ENCODE measurements at places on chromosomes 4 and X.

- no peak for DNase-seq
Observed at GRCh38 chr4:147481577-147482109, 746 bp downstream of the EDNRA start.

DNA sequence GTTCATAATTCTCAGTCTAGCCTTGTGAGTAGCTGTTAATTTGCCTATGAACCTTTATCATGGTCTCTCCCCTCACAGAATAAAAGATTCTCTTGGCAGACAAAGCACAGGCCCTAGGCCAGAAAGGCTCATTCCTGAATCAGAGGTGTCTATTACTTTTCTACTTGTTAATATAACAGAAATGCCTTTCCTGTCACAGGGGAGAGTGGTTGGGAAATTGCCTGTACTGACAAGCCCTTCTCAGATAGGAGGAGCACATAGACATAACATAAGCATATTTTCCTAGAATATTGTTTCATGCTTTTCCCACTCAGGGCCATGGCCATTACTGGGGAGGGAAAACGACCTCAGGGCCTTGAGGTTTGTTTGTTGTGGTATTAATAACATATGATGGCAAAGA, 308.3 kb downstream of the BMPR1B start:
- DNase-seq, result no peak

DNA sequence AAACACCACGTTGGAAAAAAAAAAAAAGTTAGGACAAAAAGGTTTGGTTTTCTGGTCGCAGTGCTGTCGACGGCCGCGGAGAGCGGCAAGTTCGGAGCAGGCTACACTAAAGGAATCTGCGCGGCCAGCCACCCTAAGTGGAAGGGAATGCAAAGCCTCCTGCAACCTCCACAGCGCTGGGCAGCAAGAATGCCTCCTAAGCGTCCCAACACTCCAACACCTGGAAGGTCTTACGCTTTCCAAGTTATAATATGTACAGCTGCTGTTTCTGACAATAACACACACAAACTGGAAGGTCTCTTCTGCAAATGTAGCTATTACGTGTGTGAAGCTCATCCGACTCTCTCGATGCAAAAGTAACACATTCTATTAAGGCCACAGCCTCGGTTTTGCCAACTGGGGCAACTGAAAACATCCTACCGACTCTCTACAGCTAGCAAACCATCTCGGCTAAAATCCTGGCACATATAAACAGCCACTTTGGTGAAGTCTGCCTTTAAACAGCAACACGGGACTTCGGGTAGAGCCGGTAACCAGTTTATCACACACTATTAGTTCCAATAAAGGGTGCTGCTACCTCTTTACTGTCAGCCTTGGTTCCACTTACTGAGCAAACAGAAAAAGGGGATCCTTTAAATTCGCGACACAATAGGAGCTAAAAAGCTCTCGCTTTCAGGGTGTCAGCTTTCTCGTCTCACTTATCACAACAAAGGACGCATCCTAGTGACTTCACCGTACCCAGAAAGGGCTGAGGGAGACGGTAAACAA, 895 bp downstream of the SMIM14 start:
- no peak for DNase-seq

GRCh38 chr4:180674619-180675358, 1568.4 kb upstream of the TENM3 start:
- DNase-seq, result no peak

DNA sequence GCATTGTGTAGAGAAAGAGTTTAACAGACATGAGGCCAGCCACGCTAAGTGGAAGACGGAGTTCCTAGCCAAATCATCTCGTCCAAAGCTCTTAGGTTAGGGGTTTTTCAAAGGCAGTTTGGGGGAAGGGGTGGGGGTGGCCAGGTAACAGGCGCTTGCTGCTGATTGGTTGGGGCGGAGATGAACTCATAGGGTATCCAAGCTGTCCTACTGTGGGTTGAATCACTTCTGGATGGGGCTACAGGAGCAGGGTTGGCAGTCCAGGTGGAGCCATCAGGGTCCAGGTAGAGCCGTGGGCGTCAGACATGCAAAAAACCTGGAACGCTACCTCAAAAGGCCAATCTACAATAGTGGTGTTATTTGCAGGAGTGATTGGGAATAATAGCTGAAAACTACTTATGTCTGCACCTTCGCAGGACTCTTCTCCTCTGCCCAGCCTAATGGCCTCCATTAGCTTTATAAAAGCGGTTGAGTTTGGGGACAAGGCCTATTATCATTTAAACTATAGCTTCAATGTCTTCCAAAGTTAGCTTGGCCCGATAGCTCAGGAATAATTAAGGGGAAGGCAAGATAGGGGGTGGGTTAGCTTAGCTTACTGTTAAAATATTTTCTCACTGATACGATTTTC, 579.6 kb downstream of the NLGN4X start:
- no peak for DNase-seq

- no peak for DNase-seq
Observed at GRCh38 chr4:147620315-147620714, 3.1 kb downstream of the TMEM184C start.

GRCh38 chr4:78756137-78756536, 20.0 kb upstream of the BMP2K start:
- no peak for DNase-seq

DNA sequence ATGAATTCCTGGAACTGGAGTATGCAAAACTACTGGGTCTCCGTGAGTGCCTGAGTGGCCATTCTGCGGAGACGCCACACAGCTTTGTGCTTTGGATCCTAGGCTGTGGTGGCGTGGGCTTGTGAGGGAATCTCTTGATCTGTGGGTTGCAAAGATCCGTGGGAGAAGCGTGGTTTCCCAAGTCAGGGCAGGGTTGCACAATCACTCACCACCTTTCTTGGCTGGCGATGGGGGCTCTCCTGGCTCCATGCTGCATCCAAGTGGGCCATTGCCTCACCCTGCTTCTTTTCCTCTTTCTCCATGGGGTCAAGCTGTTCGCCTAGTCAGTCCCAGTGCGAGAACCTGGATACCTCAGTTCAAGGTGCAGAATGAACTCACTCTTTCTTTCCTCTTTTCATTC, 62.5 kb downstream of the SLAIN2 start:
- DNase-seq, result no peak

DNA sequence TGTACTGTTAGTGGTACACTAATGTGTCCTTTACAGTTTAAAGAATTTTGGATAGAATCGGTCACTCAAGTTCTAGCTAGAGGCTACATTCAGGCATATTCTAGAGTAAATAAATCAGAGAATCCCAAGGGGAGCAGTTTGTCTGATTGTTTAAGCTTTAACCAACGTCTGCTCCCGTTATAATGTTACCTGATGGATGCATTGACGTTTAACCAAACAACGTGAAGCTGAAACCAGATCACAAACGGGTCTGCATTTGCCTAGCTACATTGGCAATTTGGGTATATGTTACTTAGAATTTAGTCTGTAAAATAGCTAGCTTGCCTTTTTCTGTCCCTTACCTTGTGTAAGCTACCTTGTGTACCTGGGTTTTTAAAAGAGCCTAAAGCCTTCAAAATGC, 1.6 kb downstream of the PI4K2B start:
- no peak for DNase-seq

- no peak for DNase-seq
Observed at GRCh38 chrX:42109428-42109827, 186.1 kb upstream of the CASK start.

- DNase-seq, result no peak
Observed at GRCh38 chrX:129545408-129545807, 5.3 kb downstream of the OCRL start.

- DNase-seq, result no peak
Observed at GRCh38 chrX:140432346-140433175, 72.3 kb downstream of the SOX3 start.

DNA sequence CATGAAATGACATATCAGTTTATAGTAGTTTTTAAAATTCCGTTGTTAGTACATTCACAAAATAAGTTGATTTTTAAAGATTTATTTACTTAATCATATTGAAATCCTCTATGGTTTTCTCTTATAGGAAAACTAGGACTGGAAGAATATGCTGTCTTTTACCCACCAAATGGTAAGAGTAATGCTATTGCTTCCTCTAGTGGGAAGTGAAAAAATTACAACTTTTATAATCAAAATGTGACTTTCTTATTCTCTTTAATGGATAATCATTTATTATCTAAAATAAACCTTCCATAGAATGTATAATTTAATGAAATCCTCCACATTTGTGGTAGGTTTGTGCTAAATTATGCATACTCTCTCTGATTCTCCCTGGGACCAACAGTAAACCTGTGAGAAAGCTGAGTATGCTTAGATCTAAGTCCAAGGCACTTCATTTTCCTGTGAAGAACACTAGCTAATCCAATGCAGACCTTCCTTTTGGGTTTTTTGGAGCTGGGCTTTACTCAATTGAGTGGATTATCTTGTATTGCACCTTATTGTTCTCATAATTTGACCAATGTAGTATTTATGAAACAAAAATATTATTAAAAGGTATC, 136.2 kb downstream of the TBC1D19 start:
- no peak for DNase-seq

DNA sequence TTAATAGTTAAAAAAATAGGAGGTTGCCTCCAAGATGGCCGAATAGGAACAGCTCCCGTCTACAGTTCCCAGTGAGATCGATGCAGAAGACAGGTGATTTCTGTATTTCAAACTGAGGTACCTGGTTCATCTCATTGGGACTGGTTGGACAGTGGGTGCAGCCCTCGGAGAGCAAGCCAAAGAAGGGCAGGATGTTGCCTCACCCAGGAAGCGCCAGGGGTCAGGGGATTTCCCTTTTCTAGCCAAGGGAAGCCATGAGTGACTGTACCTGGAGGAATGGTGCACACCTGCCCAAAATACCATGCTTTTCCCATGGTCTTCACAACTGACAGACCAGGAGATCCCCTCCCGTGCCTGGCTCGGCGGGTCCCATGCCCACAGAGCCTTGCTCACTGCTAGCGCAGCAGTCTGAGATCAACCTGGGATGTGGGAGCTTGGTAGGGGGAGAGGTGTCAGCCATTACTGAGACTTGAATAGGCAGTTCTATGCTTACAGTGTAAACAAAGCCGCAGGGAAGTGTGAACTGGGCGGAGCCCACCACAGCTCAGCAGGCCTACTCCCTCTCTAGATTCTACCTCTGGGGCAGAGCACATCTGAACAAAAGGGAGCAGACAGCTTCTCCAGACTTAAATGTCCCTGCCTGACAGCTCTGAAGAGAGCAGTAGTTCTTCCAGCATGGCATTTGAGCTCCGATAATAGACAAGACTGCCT, 47.5 kb downstream of the PPA2 start:
- DNase-seq, result no peak

DNA sequence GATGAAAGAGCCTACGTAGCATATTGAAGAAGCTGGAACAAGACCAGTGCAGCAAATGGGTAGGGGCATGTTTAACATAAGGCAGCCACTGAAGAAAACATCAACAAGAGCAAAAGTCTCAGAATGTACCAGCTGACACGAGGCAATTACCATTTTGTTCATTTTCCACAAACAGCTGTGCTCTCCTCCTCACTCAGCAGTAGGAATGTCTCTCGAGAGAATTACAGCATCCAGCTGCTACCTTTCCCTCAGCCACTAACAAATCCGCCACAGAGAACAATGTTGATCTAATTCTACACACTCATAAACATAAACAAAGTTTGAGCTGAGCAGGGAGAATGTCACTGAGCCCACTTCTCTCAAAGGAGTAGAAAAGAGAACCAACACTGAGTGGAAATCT, 68.0 kb downstream of the OPHN1 start:
- no peak for DNase-seq

DNA sequence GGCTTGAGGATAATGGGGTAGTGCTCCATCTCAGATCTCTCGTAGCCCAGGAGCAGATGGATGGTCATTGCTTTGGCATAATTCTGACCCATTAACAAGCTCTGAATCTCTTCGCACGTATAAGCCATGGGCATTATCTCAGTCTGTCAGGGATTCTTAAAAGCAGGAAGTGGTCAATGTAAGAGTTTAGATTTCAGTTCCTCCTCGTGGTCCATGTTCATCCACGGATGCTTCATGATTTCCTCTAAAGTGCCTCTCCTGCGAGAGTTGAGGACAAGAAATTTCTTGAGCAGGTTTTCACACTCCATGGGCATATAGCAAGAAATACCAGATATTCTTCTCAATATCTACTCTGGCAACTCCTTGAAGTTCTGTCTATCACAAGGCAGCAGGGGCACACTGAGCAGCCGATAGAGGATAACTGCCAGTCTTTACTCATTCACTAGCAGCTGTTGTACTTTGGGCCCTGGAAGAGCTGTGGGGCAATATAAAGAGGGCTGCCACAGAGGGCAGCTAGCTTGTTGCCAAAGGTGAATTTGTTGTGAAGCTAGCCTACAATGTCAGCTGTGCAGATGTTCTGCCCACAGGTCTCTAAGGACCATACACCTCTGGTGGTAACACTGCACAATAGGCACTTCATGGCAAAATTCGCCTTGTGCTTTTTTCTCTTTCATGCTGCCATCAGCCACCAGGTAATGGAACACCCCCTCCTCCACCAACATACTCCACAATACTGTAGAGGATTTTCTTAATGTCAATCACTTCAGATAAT, 52.0 kb upstream of the WDR17 start:
- DNase-seq, result no peak

- no peak for DNase-seq
Observed at GRCh38 chr4:52939739-52940138, 77.6 kb downstream of the RASL11B start.

GRCh38 chrX:112961981-112962380, 121.3 kb upstream of the AMOT start:
- DNase-seq, result no peak

GRCh38 chr4:76589872-76590797, 155.1 kb downstream of the SHROOM3 start:
- no peak for DNase-seq

DNA sequence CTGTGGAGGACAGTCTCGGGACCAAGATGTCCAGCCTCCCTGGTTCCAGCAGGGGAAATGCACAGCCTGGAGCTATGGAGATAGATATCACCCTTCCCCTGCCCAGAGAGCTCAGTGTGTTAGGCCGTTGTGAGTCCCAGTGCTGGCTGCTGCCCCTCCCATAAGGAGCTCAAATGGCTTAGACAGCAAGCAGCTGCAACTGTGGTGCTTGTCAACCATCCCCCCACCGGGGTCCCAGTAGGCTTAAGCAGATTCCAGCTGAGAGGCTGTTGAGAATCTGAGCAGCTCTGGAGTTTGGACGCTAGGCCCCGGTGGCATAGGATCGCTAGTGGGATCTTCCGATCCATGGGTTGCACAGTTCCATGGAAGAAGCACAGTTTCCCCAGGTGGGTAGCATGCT, 181.8 kb upstream of the POF1B start:
- DNase-seq, result no peak

DNA sequence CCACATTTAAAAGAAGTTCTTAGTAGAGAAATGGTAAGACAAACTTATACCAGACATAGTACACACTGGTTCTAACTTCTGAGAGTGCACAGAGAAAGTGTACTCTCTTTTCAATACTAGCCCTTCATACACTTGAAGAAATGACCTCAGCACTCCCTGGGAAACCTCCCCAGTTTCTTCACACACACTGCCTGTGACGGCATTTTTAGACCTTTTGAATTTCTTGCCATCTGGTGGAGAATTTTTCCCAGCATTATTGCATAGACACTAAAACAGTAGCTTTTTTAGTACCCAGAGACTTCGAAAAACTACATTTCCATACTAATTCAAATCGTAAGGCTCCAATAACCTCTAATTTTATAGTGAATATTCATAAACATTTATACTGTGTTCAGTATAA, 341.6 kb upstream of the MAOA start:
- no peak for DNase-seq

GRCh38 chrX:134538316-134538715, 78.4 kb downstream of the HPRT1 start:
- DNase-seq, result no peak

- no peak for DNase-seq
Observed at GRCh38 chr4:37197899-37198298, 46.6 kb upstream of the NWD2 start.

- no peak for DNase-seq
Observed at GRCh38 chr4:15725608-15726007, 22.7 kb downstream of the BST1 start.

Data from GM19239 (cell line).